ENCODE measurements at places on chromosomes 13 and 19. TPM values are rescaled to one million over a fixed set of nuclear protein-coding genes. Genes with fewer than 3 reads are reported as not detected.

- peaks cover 27% of the 10 kb centered on the region for H3K27me3 ChIP-seq
- H3K4me1 ChIP-seq, result no peaks in the 10 kb centered on the region
- H3K4me3 ChIP-seq, result no peak overlapping the region
- DNase-seq, result no peak
- no peak overlapping the region for H3K27ac ChIP-seq
- no peaks in the 10 kb centered on the region for H3K36me3 ChIP-seq
These were observed 429.7 kb downstream of the FGF14 start for GRCh38 chr13:101972191-101972590.

DNA sequence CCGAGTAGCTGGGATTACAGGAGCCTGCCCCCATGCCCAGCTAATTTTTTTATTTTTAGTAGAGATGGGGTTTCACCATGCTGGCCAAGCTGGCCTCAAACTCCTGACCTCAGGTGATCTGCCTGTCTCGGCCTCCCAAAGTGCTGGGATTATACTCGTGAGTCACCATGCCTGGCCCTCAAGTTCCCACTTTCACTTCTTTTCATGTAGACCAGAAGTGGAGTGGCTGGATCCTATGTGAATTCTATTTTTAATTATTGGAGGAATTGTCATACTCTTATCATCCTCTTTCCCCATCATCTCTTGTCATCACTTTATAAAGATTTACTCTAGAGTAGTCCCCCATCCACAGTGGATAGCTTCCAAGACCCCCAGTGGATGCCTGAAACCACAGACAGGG lies 12.8 kb upstream of the SIGLEC10 start:
- H3K4me3 ChIP-seq, result no peak overlapping the region
- H3K36me3 ChIP-seq, result no peaks in the 10 kb centered on the region
- H3K4me1 ChIP-seq, result no peaks in the 10 kb centered on the region

DNA sequence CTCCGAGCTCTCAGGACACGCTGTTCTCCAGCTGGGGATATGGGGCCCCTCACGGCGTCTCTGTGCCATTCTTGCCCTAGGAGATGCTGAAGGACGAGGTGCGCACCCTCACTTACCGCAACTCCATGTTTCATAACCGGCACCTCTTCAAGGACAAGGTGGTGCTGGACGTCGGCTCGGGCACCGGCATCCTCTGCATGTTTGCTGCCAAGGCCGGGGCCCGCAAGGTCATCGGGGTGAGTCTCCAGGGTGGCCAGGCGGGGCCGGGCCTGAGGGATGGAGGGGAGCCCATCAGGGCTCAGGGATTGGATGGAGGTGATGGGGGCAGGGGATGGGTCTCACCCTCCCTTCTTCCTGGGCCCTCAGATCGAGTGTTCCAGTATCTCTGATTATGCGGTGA lies 4.8 kb downstream of the PRMT1 start:
- H3K27me3 ChIP-seq, result no peaks in the 10 kb centered on the region
- peaks cover 48% of the 10 kb centered on the region for H3K36me3 ChIP-seq
- DNase-seq, result no peak
- peaks cover 21% of the 10 kb centered on the region for H3K4me1 ChIP-seq
- no peak overlapping the region for H3K27ac ChIP-seq

DNA sequence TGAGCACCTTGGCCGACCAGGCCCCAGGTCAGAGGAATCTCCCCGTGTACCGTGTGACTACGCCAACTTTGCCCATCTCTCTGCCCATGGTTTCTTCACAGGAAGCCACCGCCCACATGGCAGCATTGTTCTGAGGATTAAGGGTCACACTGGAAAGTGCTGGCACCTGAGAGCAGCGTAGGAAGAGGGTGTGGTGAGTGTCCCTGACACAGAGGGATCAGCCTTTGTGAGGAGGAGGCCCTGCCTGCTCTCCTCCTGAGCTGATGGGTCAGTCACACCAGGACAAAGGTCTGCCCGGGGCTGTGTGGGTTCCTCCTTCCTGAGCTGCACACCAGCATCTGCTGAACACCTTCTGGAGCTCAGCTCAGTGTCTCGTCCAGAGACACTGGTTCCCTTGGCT lies 32.2 kb upstream of the SLC15A1 start:
- H3K36me3 ChIP-seq, result no peaks in the 10 kb centered on the region
- H3K27ac ChIP-seq, result no peak overlapping the region
- no peak overlapping the region for H3K4me3 ChIP-seq
- no peaks in the 10 kb centered on the region for H3K27me3 ChIP-seq
- peak; percentile 48 for DNase-seq

- peaks cover 80% of the 10 kb centered on the region for H3K27me3 ChIP-seq
- H3K4me1 ChIP-seq, result no peaks in the 10 kb centered on the region
These were observed 120.6 kb upstream of the GPR12 start for GRCh38 chr13:26881154-26881553.

- DNase-seq, result no peak
- H3K4me3 ChIP-seq, result no peak overlapping the region
- H3K4me1 ChIP-seq, result peaks cover 11% of the 10 kb centered on the region
- H3K36me3 ChIP-seq, result no peaks in the 10 kb centered on the region
- no peaks in the 10 kb centered on the region for H3K27me3 ChIP-seq
These were observed 73.6 kb downstream of the SIPA1L3 start for GRCh38 chr19:37980419-37981170.

DNA sequence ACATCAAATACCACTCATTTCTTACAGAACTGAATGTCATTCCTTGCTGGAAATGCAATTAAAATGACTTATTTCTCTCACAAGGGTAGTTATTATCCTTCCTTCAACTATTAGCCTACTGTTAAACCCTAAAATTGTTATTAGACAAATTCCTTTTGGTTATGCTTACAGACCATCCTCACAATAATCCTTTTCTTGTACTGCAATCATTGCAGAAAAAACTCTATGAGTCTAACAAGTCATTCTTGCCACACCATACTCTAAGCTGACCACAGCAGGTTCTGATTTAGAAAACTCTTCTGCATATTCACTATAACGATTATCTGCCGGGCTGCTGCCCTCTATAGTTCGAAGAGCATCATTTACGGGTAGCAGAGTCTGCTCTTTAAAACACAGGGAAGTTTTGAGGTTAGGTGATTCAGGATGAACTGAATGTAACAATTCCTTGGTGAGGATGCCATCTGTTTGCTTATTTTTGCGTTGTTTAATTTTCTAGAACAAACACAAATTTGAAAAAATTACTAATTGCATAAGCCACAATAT lies 38.2 kb downstream of the MTMR6 start:
- no peaks in the 10 kb centered on the region for H3K36me3 ChIP-seq
- no peak overlapping the region for H3K4me3 ChIP-seq
- DNase-seq, result no peak
- no peaks in the 10 kb centered on the region for H3K27me3 ChIP-seq
- H3K4me1 ChIP-seq, result no peaks in the 10 kb centered on the region

- peak; percentile 75 for DNase-seq
- H3K27me3 ChIP-seq, result no peaks in the 10 kb centered on the region
- H3K36me3 ChIP-seq, result no peaks in the 10 kb centered on the region
- H3K4me1 ChIP-seq, result peaks cover 11% of the 10 kb centered on the region
These were observed 5.2 kb upstream of the REXO1 start for GRCh38 chr19:1853295-1854038.

GRCh38 chr19:23394511-23394910 lies 760 bp downstream of the ZNF91 start:
- peaks cover 43% of the 10 kb centered on the region for H3K36me3 ChIP-seq
- peak overlapping the region; percentile 88 for H3K4me3 ChIP-seq
- DNase-seq, result peak; percentile 20
- H3K4me1 ChIP-seq, result peaks cover 10% of the 10 kb centered on the region

DNA sequence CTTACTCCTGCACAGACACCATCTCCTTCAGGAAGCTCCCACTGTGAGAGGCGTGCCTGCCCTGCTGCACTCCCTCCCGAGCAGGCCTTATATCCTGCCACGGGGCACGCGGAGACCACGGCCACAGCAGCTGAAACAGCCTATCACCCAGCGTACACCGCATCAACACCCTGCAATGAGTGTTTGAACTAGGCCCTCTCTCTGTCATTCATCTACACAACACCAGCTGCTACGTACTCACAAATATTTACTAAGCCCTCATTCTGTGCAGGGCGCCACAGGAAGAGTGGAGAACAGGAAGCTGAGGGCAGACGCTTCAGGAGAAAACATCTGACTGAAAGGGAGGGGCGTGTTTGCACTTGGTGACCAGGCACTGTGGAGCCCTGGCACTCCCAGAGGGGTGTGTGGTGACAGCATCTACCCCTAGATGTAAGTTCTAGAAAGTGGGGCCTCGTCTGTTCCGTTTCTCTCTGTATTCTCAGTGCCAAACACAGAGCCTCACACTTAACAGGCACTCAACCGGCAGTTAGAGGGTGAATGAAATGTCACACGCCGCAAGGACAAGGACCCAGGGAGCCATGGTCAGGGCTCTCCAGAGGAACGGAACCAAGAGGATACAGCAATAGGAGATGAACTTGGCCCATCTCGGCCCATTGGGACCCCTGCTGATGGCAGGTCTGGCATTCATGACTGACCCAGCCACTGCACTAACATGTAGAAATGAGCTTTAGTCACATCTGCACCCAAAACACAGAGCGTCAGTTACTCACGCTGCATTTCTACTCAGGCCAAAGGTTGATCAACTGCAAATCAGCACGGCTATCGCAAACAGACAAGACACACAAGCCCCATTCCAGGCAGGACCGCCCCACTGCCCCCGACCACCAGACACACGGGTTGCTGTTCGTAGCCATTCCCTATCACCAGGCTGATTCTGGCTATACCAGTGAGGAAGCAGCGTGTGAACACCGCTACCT lies 15.7 kb downstream of the RANBP3 start:
- no peak overlapping the region for H3K27ac ChIP-seq
- no peak overlapping the region for H3K4me3 ChIP-seq
- H3K36me3 ChIP-seq, result no peaks in the 10 kb centered on the region
- H3K4me1 ChIP-seq, result no peaks in the 10 kb centered on the region

- H3K27me3 ChIP-seq, result peaks cover 18% of the 10 kb centered on the region
- H3K4me3 ChIP-seq, result no peak overlapping the region
- no peaks in the 10 kb centered on the region for H3K36me3 ChIP-seq
- H3K4me1 ChIP-seq, result peaks cover 18% of the 10 kb centered on the region
These were observed 3.6 kb downstream of the CDC42EP5 start for GRCh38 chr19:54469496-54469934.

DNA sequence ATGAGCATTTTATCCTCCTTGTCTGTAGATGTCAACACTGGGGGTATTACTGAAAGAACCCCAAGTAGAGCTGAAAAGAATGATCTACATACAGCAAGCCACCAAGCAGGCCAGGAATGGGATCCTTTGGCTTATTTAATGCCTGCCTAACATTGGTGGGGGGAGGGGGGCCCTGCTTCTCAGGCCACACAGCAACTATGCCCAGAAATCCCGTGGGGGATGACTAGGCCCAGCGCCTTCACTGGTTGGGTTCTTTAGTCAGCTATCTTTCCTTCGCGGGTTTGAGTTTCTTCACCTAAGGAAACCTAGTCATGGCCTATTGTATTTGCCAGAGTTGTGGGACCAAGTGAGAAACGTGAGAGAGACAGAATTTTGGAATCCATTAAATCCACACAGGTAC lies 80.5 kb downstream of the CCNA1 start:
- H3K36me3 ChIP-seq, result no peaks in the 10 kb centered on the region
- DNase-seq, result no peak
- no peaks in the 10 kb centered on the region for H3K4me1 ChIP-seq
- no peak overlapping the region for H3K4me3 ChIP-seq
- no peak overlapping the region for H3K27ac ChIP-seq

DNA sequence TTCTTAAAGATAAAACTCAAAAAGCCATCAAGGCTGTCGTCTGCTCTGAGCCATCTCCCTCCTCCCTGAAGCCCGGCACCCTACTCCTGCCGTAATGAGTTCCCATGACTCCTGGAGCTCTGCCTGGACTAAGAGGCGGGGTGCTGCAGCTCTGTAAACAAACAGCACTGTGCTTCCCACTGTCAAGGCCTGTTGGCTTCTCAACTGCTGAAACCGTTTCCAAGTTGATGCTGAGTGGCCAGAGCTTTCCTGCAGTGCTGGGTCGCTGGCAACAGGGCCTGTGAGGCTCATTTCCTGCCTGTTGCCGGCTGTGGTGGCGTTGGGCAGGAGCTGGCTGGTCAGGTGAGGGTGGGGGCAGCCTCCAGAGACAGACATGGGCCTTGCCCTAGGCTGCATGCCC lies 26.7 kb upstream of the ISYNA1 start:
- DNase-seq, result no peak
- no peaks in the 10 kb centered on the region for H3K27me3 ChIP-seq
- no peak overlapping the region for H3K4me3 ChIP-seq
- H3K4me1 ChIP-seq, result peaks cover 26% of the 10 kb centered on the region
- peaks cover 22% of the 10 kb centered on the region for H3K36me3 ChIP-seq

DNA sequence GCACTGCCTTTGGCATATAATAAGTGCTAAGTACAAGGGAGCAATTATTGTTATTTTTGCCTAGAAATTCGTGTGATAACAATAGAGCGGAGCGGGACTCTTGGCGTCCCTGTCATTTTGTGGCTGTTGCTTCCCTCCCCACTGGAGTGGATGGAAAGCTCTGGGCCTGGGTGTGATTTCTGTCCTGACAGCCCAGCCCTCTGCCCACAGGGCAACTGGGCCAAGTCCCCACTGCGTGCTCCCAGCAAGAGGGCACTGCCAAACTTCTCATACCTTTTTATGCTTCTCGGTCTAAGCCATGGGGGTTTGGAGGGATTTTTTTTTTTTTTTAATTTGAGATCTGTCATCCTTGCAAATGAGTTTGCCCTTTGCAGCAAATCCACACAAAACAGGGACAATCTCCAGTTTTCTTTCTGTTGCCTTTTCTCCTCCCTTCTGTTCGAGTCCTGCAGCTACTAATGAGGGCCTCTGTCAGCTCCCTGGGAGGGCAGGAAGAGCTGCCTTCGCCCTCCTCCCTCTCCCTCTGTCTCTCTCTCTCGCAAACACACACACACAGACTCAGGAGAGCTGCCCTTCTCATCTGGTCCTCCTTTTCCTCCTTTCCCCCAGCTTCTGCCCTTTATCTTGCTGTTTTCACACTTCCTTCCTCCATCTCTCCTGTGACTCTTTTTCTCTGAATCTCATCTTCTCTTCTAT lies 103.9 kb downstream of the DNAJC15 start:
- no peaks in the 10 kb centered on the region for H3K36me3 ChIP-seq
- DNase-seq, result no peak
- H3K27ac ChIP-seq, result no peak overlapping the region

- H3K4me3 ChIP-seq, result no peak overlapping the region
- H3K4me1 ChIP-seq, result peaks cover 13% of the 10 kb centered on the region
- no peaks in the 10 kb centered on the region for H3K27me3 ChIP-seq
- DNase-seq, result peak; percentile 81
These were observed 7.6 kb downstream of the TRPM4 start for GRCh38 chr19:49165111-49165750.

- no peak for DNase-seq
- no peaks in the 10 kb centered on the region for H3K36me3 ChIP-seq
- no peaks in the 10 kb centered on the region for H3K4me1 ChIP-seq
- H3K27me3 ChIP-seq, result no peaks in the 10 kb centered on the region
- no peak overlapping the region for H3K27ac ChIP-seq
- H3K4me3 ChIP-seq, result no peak overlapping the region
These were observed 809.6 kb downstream of the EFNB2 start for GRCh38 chr13:105725887-105726286.

Gene SIAH3
- not detected for total RNA-seq

Gene IGFL3
- not detected for total RNA-seq

Gene ADGRE1
- not detected for total RNA-seq

Gene ADAMTSL5
- 14.6 TPM for total RNA-seq

Gene ZNF71
- total RNA-seq, result 7.2 TPM

Gene CGB8
- 5.3 TPM for total RNA-seq

Gene TSEN34
- 162 TPM for total RNA-seq

Gene PNMA8B
- total RNA-seq, result not detected

Gene KLHL1
- total RNA-seq, result not detected

Gene EXOC3L2
- not detected for total RNA-seq

Gene CEACAM5
- 18.1 TPM for total RNA-seq

Gene MBD3
- total RNA-seq, result 129 TPM

Gene CBY2
- total RNA-seq, result not detected

Gene MIPEP
- total RNA-seq, result 18.6 TPM

All from PC-9 (cell line).